ENCODE measurements at places on chromosomes 1 and 21. TPM values are rescaled to one million over a fixed set of nuclear protein-coding genes. Genes with fewer than 3 reads are reported as not detected.

GRCh38 chr1:225347123-225347683, 80.6 kb downstream of the LBR start:
- no peaks in the 10 kb centered on the region for H3K4me1 ChIP-seq
- no peak overlapping the region for H3K4me3 ChIP-seq
- no peak for DNase-seq
- H3K36me3 ChIP-seq, result no peaks in the 10 kb centered on the region
- no peaks in the 10 kb centered on the region for H3K27me3 ChIP-seq

DNA sequence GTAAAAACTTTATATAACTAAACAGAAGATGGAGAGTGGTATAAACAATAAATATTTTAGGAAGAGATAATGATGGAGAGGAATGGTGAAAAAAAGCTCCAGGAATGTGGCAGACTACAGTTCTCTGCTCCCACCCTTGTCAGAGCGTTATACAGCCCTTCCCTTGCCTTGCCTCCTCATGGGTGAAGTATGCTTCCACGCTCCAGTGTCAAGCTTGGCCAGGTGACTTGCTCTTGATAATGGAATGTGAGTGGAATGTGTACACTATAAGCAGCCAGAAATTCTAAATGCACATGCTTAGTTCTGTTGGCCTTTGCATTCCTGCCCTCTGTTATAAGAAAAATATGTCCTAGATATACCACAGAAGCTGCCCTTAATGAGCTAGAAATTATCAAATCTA, 24.7 kb upstream of the POGK start:
- no peaks in the 10 kb centered on the region for H3K27me3 ChIP-seq
- peak; percentile 37 for DNase-seq
- H3K4me3 ChIP-seq, result no peak overlapping the region
- no peaks in the 10 kb centered on the region for H3K36me3 ChIP-seq

- peaks cover 9% of the 10 kb centered on the region for H3K4me1 ChIP-seq
- no peak overlapping the region for H3K4me3 ChIP-seq
- H3K27me3 ChIP-seq, result no peaks in the 10 kb centered on the region
- H3K27ac ChIP-seq, result no peak overlapping the region
- peak; percentile 58 for DNase-seq
- peaks cover 7% of the 10 kb centered on the region for H3K36me3 ChIP-seq
These were observed 2.0 kb upstream of the ATP13A2 start for GRCh38 chr1:17013491-17014320.

DNA sequence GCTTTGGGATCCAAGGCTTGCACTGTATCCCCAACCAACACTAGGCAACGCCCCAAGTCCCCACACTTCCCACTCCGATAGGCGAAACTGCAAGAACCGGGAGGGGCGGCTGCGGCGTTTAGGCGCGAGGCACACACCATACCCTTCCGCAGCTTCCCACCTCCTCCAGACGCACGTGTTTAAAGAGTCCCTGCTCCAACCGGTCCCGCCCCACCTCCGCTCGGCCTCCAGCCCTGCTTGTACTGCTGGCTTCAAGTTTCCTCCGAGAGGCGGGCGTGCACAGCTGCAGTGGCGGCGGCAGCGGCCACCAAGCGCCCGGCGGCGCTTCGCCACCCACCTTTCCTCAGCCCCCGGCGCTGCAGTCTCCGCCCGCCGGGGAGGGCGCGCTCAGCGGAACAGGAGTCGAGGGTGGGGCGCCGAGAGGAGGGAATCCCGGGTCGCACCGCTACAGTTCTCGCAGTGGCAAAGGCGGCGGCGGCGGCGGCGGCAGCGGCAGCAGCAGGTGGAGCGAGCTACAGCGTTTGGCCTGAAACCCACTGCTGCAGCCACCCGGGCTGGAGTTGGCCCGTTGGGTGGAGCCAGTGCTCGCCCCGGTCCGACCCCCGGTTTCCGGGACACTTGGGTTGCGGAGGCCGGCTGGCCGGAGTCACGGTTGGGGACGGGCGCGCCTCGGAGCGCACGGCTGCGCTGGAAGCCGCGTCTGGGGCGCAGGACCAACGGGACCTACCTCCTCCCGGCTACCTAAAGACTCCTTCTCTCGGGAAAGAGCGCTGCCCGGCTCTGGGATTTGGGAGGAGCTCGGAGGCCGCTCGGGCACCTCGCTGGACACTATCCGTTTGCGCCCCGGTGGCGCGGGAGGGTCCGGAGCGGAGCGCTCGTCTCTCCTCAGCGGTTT, at the start of gene CNIH3:
CNIH3 (plus strand) TSS at position 457 of the 895 bp plus-strand sequence. CDS start 858 bp downstream, outside the sequence.
- peaks cover 44% of the 10 kb centered on the region for H3K27me3 ChIP-seq
- no peak for DNase-seq
- H3K4me3 ChIP-seq, result peak within 1 kb of the TSS; percentile 40
- no peaks in the 10 kb centered on the region for H3K36me3 ChIP-seq
- no peak within 1 kb of the TSS for H3K27ac ChIP-seq

URB1 gene
- total RNA-seq, result 15.7 TPM
